ENCODE measurements at places on chromosomes 1 and 21.

- peak; percentile 75 for DNase-seq
Observed at GRCh38 chr1:54927472-54928240, 40.7 kb upstream of the DHCR24 start.

DNA sequence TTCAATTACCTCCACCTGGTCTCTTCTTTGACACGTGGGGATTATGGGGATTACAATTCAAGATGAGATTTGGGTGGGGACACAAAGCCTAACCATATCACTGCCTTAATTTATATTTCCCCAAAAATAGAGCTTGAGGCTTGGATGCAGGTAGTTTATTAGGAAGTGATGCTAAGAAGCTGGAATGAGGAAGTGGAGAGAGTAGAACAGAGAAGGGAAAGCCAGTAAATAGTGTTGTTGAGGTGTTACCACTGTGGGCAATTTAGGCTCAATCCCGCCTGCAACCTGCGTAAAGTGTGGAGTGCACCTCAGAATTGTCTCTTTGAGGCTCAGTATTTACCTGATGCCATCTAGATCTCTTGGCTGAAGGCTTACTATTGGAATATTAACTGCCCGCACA is 4.9 kb upstream of the DOCK7 start:
- DNase-seq: no peak

- DNase-seq: no peak
Observed at GRCh38 chr1:42806171-42806570, 10.8 kb upstream of the ERMAP start.

GRCh38 chr1:212463565-212464285 is 31.0 kb downstream of the NENF start:
- no peak for DNase-seq

GRCh38 chr1:66207484-66207883 is 326.5 kb upstream of the SGIP1 start:
- no peak for DNase-seq

DNA sequence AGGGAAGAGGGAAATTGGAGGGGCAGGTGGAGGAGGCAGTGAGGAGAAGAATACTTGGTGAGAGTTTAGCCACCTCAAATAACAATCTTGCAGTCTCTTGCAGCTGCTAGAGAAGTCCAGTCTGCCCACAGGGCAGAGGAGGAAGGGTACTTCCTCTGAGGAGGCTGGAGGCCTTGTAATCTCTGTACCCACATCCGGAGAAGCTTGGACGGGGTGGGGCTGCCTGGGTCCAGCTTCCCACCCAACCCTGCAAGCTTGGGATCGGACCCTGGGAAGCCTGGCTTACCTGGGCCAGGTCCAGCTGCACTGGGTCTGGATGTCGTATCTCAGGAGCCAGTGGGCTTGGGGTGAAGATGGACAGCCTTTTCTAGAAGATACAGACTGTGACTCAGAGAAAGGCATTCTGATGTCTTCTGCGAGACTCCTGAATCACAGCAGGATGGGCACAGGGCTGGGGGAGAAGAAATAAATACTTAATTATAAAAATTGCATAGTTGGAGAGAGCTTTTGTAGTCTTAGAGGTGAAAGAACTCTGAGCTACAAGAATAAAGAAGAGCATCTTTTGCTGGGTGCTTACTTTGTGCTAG is 111.8 kb upstream of the JUN start:
- DNase-seq: no peak

DNA sequence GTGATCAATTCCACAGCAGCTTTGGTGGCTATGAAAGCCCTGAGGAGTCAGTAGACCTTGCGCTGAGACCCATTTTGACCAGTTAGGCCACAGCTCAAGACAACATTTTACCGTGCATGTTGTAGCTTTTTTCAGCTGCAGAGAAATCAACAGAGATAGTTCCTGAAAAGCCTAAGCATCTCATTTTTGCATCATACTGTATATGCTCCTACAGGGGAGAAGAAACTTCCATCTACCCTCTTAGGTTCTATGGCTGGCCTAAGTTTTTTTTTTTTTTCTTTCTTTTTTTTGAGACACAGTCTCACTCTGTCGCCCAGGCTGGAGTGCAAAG is 24.8 kb upstream of the EYA3 start:
- DNase-seq: no peak

DNA sequence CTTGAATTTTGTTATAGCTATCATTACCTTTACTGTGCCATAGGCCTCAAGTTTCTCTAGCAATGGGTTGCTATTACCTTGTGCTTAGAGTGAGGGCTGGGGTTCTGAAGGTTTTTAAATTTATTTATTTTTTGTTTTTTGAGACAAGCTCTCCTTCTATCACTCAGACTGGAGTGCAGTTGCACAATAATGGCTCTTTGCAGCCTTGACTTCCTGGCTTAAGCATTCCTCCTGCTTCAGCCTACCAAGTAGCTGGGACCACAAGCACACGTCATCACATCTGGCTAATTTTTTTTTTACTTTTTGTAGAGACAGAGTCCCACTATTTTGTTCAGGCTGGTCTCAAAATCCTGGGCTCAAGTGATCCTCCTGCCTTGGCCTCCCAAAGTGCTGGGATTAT is 41.5 kb downstream of the SNX27 start:
- no peak for DNase-seq

- DNase-seq: no peak
Observed at GRCh38 chr21:38937844-38938243, 132.1 kb downstream of the ETS2 start.

DNA sequence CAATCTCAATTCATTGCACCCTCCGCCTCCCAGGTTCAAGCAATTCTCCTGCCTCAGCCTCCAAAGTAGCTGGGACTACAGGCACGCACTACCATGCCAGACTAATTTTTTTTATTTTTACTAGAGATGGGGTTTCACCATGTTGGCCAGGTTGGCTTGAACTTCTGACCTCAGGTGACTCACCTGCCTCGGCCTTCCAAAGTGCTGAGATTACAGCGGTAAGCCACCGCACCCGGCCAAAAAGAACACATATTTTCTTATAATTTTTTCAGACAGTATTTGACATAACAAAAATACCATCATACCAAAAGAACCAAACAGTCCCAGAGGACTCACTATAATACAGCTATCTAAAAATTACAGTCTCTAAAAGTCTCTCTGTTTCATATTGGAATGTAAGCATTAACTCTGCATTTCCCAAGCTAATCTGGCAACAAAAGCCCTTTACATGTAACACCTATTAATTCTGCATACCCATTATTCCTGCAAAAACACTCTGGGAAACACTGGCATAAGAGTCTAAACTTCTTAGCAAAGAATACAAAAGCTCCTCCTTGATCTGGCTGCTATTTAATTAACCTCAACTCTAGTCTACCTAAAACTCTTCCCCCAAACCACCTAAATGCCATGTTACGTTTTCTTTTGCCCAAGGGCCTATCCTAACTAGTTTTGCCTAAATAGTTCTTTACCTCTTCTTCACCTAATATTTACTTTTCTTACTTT is 26.9 kb downstream of the WDR26 start:
- peak; percentile 18 for DNase-seq

DNA sequence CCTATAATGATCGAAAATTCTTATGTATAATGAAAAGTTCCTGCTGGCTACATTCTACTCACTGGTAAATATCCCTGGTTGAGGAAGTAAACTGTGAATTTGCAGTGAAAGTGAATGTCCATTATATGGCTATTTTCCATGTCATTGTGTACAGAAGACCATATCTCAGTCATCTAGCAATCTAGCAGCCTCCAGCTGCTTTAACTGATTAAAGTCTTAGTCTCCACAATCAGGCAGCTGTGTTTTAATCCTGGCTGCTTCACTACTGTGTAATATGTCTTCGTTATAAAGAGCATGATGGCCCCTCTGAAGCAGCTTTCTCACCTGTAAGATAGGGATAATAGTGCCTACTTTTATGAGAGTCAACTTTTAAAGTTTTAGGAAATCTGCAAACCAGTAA is 11.4 kb downstream of the CLCA2 start:
- no peak for DNase-seq

DNA sequence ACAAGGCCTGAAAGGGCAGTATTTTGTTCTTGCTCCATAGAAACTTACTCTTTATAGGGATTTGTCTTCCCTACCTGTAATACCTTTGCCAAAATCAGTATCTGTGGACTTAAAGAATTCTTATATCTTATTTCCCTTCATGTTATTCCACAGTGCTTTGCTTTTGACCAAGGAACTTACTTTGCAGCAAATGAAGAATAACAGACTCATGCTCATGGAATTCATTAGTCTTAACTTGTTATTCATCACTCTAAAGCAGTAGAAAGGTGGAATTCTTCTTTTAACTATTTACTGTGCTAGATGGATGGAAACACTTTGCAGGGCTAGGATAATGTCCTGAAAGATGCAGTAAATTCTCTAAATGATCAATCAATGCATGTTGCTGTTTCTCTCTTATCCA is 45.9 kb downstream of the DUSP10 start:
- no peak for DNase-seq

DNA sequence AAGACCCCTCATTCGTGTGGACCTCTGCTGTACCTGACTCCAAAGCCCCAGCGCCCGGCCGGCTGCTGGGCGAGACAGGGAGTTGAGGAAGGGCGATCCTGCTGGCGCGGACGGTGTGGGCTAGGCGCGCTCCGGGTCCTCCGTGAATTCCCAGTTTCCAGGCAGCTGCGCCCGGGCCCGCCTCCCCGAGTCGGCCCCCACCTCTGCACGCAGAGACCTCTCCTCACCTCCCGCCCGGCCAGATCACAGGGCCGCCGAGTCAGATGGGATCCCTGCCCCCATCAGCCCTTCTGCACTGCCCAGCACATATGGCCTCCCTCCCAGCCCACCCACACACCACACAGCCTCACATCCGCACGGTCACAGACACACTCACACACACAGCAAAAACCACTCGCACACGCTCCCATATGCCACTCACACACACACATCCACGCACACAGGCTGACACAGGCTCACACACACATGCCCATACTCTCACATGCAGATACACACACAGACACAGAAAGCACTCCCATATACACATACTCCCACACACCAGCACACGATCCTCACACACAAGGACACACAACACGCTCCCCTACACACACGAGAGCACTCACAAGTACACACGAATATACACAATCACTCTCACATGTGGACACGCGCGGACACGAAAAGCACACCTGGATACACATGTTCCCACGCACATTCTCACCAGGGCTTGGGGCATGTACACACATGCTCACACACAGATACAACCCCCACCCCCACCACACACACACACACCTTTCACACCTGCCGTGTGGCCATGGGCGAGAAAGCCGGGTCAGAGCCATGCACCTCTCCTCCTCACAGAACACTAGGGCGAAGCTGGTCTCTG is 7.2 kb upstream of the GUCA2B start:
- peak; percentile 9 for DNase-seq

GRCh38 chr1:55147524-55147923 is 67.6 kb downstream of the USP24 start:
- DNase-seq: no peak

DNA sequence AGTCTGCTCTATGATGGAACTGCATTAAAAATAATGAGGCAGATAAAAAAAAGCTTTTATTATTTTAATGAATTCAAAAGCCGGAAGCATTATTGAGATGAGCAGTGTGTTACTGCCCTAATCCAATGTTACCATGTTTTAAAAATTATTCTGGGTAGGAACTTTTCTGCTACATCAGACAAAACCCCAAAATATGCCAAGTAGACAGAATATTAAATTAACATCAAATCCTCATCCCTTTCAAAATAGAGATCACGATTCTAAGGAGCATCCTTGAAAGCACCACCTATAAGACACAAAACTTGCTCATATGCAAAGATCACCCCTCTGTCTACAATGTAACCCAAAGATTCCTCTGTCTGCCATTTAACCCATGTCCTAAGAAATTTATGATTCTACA is 357.5 kb downstream of the SMYD3 start:
- no peak for DNase-seq

DNA sequence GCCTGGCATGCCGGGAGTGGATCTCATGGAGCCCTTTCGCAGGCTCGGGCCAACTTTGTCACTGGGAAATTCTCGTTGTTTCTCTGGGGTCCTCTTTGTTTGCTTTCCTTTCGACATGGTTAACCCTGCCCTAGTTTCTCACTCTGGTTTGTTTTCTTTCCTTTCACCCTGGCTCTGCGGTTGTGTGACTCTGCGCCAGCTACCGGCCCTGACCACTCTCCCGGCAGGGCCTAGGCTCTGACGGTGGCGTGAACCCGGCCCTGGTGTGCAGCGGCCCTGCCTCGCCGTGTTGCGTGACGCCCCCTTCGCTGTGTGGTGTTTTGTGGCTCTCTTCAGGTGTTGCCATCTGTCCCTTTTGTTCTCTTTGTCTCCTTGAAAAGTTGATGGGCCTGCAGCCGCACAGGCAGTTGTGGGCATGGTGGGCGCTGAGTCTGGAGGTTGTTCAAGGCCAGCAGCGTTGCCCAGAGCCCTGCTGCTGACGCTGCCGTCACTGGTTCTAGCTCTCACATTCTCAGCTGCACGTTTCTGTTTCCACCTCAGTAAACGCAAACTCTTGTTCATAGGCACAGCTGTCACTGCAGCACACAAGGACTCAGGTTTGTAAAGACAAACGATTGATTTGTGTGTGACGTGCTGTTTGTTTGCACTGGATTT is 64.6 kb upstream of the DIP2A start:
- no peak for DNase-seq

GRCh38 chr1:152880316-152880715 is 2.2 kb downstream of the SMCP start:
- peak; percentile 92 for DNase-seq

DNA sequence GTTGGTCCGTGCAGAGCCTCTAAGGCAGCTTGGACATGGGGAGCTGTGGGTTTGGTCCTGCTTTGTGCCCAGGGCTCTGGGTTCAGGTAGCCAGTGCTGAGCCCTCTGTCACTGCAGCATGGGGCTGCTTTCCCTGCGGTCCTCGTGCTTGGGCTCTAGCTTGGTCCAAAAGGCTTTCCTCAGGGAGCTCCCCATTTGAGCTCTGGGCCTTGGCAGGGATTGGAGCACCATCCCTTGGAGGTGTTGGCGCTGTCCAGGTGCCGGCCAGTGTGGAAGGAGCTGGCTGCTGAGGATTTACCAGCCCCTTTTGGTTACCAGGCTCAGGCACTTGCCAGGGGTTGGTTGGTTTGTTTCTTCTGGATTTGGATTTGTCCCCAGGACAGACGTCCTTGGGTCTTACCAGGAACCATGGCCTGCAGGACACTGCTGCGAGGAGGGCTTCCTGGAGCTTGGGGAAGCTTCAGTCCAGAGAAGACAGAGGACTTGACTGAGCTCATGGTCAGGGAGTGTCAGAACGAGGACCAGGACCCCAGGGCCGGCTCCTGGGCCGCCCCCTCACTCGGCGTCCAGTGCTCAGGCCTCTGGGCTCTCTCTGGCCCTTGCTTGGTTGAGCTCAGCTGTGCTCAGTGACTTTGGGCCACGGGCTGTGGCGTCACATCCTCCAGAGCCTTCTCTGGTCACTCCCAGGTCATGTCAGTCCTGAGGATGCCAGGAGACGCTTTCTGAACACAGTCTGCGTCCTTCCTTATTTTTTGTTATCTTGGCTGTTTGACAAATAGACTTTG is 224.7 kb downstream of the CAMTA1 start:
- DNase-seq: no peak

- no peak for DNase-seq
Observed at GRCh38 chr1:158932171-158932570, 819 bp downstream of the PYHIN1 start.

DNA sequence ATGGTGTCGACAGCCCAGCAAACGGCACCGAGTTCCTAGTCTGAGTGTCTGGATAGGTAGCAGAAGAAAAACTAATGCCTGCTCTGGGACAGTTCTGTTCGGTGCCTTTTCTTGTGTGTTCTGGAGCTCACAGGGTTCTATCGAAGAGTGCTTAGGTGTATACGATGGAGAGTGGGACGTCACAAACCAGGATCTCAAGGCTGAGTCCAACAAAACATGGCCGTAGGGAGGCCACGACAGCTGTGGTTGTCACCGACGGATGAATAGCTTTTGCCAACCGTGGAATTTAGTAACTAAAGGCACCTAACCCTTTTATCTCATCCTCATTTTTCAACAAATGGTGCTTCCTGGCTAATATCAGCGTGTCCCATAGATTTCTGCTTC is 635 bp upstream of the SYNJ1 start:
- DNase-seq: no peak
